ENCODE measurements at places on chromosomes 3 and 15.

DNA sequence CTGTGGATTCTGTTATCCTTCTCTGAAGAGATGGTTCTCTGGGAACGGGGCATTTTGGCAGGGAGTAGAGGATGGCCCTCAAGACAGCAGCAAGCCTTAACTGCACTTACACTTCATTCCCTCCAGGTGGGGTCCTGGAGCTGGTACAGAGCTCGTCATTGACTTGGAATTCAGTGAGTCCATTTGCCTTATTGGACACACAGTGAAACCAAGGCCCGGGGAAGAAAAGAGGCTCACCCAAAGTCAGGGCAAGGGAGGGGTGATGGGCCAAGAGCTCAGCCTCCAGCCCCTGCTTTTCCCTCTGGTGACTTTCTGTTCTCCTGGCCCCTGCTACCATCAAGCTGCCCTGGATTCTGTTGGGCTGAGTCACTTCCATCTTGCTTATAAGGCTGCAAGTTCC lies 125.6 kb downstream of the ETFA start:
- no peak for DNase-seq

DNA sequence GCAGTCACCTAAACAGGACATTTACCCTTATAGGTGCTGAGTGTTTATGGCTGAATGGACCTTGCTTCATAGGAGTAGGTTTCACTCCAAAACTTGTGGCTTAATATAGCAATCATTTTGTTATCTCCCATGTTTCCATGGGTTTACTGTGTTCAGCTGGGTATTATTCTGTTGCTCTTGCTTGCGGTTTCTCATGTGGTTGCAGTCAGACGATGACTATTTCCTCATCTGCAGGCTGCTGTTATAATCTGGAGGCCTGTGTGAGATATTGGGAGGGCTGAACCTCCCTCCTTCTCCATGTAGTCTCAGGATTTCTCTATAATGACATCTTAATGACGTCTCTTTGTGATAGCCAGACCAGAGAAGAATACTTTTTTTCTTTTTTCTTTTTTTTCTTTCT lies 98.1 kb downstream of the ZPLD1 start:
- no peak for DNase-seq

- no peak for DNase-seq
Observed at GRCh38 chr15:83185561-83185960, 22.1 kb downstream of the HDGFL3 start.

- DNase-seq: no peak
Observed at GRCh38 chr15:73756947-73757513, 3.9 kb upstream of the INSYN1 start.

DNA sequence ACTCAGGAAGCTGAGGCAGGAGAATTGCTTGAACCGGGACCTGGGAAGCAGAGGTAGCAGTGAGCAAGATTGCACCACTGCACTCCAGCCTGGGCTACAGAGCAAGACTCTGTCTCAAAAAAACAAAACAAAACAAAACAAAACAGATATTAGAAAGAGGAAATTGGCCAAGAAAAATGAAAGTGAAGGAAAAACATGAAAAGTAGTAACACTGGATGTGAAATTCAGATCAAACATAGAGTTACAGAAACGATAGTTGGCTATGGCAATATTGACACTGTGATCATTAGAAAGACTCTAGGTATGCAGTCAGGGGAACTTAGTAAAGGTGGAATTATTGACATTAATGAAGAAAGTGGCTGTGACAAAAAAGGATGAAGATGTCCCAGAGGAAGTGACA lies 13.2 kb upstream of the TIPARP start:
- no peak for DNase-seq

DNA sequence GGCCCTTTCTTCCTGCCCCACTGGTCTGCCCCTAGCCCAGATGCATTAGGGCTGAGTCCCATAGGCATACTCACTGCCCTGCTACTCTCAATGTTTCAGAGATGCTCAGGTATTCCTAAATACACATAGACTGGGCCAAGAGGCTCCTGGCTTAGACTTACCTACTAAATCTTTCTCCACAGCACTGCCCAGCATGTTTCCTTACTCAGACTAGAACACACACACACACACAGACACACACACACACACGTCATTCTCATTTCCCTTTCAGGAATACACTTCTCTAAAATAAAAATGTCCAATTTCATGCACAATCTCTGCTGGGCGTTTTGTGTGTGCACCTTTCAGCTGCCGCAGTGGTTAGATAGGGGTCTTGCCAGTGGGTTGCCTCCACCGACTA lies 175.7 kb downstream of the FAM43A start:
- DNase-seq: no peak

DNA sequence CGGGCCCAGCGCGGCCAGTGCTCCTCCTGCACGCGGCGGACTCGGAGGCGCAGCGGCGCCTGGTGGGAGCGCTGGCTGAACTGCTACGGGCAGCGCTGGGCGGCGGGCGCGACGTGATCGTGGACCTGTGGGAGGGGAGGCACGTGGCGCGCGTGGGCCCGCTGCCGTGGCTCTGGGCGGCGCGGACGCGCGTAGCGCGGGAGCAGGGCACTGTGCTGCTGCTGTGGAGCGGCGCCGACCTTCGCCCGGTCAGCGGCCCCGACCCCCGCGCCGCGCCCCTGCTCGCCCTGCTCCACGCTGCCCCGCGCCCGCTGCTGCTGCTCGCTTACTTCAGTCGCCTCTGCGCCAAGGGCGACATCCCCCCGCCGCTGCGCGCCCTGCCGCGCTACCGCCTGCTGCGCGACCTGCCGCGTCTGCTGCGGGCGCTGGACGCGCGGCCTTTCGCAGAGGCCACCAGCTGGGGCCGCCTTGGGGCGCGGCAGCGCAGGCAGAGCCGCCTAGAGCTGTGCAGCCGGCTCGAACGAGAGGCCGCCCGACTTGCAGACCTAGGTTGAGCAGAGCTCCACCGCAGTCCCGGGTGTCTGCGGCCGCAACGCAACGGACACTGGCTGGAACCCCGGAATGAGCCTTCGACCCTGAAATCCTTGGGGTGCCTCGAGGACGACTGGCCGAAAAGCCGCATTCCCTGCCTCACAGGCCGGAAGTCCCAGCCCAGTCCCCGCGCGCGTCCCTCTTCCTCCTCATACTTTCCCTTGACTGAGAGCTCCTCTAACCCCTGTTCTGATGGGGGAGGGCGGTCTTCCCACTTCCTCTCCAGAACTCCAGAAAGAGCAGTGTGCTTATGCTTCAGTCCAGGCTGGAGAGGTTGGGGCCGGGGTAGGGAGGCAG lies 1.4 kb upstream of the IL17RC start:
- DNase-seq: no peak

- no peak for DNase-seq
Observed at GRCh38 chr3:106431721-106432120, 562.9 kb upstream of the CBLB start.

DNA sequence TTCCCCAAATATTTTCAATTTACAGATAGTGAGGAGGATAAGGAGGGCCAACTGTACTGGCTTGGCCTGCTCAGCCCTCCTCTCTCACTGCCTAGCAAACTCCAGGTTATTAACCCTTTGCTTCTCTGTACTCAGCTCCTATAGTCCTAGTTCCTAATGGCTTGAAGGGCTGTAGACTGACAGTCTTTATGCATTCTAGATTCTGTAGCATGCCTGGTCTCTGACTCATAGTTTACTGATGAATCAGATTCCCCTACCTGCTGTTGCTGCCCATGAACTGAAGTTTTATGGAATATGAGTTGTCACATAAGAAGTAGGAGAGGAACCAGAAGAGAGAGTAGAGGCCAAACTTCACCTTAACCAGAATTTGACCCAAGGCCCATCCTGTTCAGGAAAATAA lies 27.1 kb upstream of the MAP3K13 start:
- DNase-seq: no peak

DNA sequence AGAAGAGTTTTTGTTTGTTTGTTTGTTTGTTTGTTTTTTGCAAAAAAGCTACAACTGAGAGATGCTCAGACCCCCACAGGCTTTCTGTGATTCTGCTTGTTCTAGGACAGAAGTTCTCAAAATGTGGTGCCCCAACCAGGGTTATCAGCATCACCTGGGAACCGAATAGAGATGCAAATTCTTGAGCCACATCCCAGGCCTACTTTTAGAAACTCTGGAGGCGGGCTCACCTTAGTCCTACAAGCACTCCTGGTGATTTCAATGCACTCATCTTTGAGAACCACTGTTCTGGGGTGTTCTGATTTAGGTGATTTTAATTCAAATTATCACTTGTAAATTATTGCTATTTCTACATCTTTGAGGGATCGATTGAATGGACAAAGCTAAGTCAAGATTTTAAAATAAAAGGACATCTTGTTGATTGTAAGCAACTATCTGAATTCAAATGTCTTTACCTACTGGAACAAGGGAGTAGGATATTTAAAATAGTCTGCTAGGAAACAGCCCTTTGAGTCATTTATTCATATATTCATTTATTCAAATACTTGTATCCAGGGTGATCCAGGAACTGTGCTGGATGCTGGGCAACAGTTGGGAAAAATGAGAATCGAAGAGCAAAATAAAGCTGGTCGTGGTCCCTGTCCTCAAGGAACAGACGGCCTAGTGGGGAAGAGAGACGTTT lies 44.7 kb upstream of the CADPS start:
- no peak for DNase-seq

DNA sequence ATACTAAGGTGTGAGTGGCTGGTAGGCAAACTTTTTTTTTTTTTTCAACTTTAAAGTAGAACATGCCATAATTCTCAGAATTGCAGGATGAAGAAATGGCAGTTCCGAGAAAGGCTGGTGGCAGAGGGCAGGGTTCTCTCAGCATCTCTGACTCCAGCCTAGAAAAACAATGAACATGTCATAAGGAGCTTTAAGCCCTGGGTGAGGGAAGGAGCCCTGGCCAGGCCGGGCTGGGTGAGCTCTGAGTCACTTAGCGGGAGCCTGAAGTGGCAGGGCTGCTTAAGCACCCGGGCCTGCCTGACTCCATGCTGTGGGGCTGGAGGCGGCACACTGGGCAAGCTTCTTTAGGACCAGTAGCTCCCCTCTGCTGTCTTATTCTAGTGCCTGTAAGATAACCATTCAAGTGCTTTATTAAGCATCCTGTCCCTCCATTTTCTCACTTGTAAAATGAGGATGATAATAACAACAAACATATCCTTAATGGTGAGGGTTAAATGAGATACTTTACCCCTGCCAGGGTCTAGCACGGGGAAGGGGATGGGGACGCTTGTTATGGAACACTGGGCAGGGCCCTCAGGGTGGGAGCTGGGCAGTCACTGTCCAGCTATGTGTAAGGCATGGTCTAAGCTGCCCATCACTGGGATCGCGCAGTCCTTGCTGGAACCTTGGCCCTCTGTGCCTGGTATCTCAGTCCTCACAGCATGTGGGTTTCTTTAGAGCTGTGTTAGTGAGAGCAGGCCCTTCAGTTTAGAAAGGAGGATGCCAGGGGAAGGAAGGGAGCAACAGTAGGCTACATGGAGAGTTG lies 18.4 kb downstream of the SMAD6 start:
- DNase-seq: no peak

DNA sequence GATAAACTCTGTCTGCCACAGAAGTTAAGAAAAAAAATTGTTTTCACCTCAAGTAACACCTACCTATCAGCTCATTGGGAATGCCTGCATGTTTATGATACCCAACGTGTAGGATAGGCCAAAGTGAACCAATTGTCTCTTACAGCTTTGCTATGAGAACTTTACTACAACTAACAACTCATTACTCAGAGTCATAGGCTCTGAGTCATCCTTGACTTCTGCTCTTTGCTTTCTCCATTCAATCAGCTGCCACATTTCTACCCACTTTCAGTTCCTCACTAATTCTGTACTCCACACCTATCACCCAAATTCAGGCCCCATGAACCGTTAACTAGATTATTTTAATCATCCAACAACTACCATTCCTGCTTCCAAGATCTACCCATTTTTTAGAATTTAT lies 843.9 kb downstream of the TUSC7 start:
- DNase-seq: no peak

GRCh38 chr3:135023996-135024658 lies 229.1 kb downstream of the EPHB1 start:
- no peak for DNase-seq

GRCh38 chr15:90836296-90836871 lies 32.0 kb upstream of the FURIN start:
- no peak for DNase-seq

- no peak for DNase-seq
Observed at GRCh38 chr15:66096688-66097058, 156.9 kb downstream of the MEGF11 start.

DNA sequence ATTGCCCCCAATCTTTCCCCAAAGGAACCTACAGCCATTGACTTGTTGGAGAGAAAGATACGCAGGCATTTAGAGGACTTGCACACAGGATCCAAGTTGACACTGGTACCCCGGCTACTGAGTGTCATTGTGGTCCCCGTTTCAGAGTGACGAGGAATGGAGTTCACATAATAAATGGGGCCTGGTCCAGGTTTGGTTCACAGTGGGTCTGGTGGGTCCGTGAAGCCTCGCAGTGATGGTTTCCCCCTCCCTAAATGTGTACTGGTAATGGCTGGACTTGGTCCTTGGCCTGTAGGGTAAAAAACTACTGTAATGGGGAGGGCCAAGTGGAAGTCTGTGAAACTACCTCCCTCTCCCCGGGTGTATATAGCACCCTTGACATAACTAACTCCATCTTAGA lies 232.1 kb upstream of the LYSMD4 start:
- no peak for DNase-seq

GRCh38 chr15:54307252-54307902 lies 329.1 kb downstream of the UNC13C start:
- DNase-seq: no peak

GRCh38 chr15:48888191-48888590 lies 10.3 kb downstream of the EID1 start:
- DNase-seq: no peak

DNA sequence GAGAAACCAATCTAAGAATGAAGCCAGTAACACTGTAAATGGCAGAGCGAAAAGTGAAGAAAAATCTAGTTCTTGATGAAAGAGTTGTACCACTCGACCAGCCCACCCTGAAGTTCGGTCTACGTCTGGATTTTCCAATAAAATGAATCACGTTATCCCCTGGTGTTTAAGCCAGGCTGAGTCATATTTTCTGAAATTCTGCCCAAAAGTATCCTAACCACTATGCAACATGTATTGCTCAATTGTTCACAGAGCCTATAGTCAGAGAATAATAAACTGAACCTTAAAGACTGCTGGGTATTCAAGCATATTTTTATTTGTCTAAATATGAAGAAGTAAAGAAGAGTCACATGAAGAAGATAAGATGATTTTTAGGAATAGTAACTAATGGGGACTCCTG lies 245.7 kb downstream of the FGF12 start:
- DNase-seq: no peak

DNA sequence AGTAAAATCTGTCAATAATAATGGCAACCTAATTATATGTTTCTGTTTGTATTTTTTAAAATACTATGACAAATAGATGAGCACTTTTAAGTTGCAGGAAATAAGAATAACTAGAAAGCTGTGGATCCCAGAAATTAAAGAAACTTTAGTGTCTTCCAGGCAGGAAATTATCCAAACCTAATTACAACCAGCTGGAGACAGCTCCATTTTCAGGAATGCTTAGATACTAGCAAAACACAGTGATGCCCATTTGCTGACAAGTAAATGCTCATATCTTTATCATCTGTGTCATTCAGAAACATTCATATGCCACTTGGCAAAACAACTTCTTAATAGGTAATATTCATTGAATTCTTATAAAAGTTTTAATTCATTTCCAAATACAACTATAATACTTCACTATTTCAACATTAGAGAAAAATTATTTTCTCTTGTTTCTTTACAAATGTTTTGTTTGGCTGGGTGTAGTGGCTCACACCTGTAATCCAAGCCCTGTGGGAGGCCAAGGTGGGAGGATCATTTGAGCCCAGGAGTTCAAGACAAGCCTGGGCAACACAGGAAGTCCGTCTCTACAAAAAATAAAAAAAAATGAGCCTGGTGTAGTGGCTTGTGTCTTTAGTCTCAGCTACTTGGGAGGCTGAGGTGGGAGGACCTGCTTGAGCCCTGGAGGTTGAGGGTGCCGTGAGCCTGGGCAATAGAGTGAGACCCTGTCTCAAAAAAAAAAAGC lies 169.1 kb upstream of the TSPAN3 start:
- no peak for DNase-seq
